ENCODE measurements at places on chromosomes 12 and 14.
A peak's percentile ranks its signal among the peaks of the same experiment; 100 is the strongest.

DNA sequence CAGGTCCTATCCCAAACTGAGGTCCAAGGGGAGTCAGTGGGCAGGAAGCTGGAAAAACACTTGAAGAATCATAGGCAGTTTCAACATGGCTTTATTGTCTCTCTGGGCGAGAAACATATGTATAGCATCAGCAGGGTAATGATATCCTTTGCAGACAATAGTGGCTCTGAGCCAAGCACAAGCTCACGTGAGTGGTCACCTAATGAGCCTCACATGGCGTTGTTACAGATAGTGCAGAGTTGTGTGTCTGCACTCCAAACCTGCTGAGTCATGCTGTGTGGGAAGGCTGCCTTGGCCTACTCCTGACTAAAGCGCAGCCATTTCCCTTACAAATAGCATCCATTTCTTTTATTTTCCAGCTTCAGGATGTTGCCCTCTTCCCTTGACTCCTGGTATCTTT, 105.2 kb upstream of the SYT1 start:
- DNase-seq = no peak

DNA sequence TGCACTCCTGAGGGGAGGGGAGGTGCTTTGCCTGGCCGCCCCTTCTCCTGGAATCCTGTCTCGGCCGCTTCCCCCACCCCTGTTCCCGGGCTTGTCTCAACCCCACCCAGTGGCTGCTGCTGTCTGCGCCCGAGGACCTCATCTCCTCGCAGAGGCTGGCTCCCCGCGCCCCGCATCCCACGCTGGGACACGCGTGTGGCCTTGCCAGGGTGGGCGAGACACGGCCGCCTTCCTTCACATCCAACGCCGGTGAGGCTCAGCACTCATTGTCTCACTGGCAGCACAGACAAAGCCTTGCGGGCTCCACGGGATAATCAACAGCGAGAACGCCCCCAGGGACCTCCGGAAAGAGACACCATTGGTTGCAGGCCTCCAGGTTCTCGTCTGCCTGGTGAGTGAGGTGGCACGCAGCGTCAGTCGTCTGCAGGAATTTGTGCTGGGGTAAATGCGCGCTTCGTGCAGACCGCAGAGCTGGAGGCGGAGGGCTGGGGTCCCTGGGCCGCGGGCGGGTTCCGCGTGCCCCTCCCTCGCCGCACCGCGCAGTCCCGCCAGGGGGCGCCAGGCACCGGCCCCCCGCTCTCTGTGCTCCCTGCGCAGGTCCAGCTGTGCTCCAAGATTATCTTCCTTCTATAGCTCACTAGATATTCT, 26.8 kb downstream of the CCDC177 start:
- peak; percentile 44 for DNase-seq

DNA sequence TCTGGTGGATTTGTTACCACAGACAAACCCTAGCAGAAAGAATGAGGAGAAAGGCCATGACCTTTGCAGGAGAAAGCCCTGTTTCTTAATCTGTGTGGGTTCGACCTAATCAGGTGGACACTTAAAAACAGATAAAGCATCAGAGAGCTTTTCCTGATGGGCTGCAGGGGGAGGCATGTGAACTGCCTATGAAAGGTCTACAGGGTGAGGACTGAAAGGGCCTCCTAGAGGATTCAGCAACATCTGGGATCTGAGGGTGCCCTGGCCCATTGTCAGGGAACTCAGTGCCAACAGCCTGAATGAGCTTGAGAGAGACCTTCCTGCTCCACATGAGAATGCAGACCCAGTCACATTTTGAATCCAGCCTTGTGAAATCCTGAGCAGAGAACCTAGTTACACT, 178.8 kb upstream of the DDHD1 start:
- no peak for DNase-seq

DNA sequence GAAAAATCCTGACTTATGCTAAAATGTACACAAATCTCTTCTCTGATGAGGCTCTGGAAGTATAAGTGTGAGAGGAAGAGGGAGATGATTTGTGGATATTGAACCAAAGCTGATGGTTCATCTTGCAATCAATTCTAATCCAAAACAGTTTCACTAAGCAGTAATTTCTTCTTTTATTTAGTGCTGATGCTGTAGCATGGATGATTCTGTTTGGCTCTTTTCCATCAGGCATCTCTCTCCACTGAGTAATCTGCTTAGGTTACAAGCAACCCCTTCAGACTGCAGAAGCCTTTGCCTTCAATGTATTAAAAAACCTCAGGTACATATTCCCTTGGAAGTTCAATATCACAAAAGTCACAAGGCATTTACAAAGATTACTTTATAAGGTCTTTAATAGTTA, 159.1 kb upstream of the CCDC198 start:
- no peak for DNase-seq

GRCh38 chr12:51913071-51914033, 6.0 kb downstream of the ACVRL1 start:
- DNase-seq = no peak

DNA sequence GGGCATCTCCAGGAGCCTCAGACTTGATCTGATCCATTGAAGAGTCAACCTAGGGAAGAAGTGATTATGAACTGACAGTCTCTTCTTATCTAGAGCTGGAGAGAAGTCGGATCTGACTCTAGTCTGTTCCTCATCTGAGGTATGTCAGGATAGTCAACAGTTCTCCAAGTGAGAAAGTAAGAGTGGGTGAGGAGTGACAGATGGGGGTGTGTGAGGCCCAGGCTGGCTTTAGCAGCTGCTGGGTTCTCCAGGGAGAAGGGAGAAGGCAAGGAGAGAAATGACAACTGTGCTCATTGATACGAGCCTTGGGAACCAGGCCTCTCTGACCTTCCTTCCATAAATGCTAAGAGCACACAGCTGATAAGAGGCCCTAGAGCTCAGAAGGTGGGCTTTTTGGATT, 53.3 kb downstream of the IRAK3 start:
- no peak for DNase-seq

GRCh38 chr12:42853370-42854140, 264.0 kb upstream of the PRICKLE1 start:
- DNase-seq = no peak

All from HEK293T (cell line).